Astrocyte (in vitro differentiated cells and primary cell): ENCODE measurements at places on chromosomes 2 and 18. TPM values are rescaled to one million over a fixed set of nuclear protein-coding genes. Genes with fewer than 3 reads are reported as not detected.

GLB1L gene
- 2.7 and 4.6 TPM in 2 replicates for total RNA-seq

TFCP2L1 gene
- 0.05 TPM in 1 of 2 replicates, not detected in the other for total RNA-seq

KCNIP3 gene
- total RNA-seq, result 0.68 and 1.5 TPM in 2 replicates

TMEM17 gene
- 2.7 and 4.0 TPM in 2 replicates for total RNA-seq

PLGLB1 gene
- total RNA-seq, result 0.59 and 1.8 TPM in 2 replicates
